ENCODE measurements at places on chromosomes 16 and 17.

- DNase-seq = no peak
Observed at GRCh38 chr16:54266363-54266955, 20.1 kb downstream of the IRX3 start.

GRCh38 chr16:79592186-79592585 lies 8.4 kb downstream of the MAF start:
- no peak for DNase-seq

- DNase-seq = no peak
Observed at GRCh38 chr17:65047941-65048340, 8.6 kb downstream of the GNA13 start.

DNA sequence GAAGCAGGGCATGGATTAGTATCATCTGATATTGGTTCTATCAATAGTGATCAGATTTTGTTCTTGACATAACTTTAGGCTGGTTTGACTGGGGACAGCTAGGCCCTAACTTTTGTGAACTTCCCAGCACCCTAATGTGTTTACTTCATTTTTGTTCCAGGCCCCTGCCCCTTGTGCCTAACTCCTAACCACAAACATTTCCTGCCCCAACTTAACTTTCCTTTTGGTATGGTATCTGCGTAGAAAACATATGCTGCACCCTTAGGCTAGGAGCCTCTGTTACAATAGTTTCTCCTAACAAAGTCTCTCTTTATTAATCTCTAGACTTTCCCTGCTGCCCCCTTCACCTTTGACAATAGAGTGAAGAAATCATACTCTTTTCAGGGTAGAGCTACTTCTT lies 2.5 kb downstream of the ADPRM start:
- no peak for DNase-seq

GRCh38 chr17:80101946-80102663 lies 724 bp downstream of the GAA start:
- no peak for DNase-seq

- no peak for DNase-seq
Observed at GRCh38 chr16:66858740-66859396, 14.7 kb downstream of the CA7 start.

DNA sequence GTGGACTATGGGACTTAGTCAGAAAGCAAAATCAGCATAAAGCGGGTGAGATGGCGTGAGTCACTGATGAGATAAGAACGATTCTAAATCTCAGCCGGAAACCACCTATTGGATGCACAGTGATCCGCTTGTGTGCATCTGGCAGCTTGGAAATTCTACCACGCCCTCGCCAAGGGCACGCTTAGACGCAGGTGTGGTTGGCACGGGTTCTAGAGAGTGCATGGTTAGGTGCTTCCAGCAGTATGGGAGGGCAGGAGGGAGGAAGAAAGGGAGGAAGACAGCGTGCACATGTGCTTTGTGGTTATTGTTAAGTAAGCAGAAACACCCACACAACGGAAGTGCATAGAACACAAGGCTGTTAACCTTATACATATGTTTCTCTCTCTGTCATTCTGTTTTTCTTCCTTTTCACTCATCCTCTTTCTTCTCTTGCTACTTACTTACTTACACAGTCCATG lies 374.0 kb upstream of the ASIC2 start:
- DNase-seq = no peak
